ENCODE measurements at places on chromosomes 7 and 10. TPM values are rescaled to one million over a fixed set of nuclear protein-coding genes. Genes with fewer than 3 reads are reported as not detected.
A peak's percentile ranks its signal among the peaks of the same experiment; 100 is the strongest.

GRCh38 chr10:80160361-80161320, 28.1 kb downstream of the PLAC9 start:
- DNase-seq: no peak

DNA sequence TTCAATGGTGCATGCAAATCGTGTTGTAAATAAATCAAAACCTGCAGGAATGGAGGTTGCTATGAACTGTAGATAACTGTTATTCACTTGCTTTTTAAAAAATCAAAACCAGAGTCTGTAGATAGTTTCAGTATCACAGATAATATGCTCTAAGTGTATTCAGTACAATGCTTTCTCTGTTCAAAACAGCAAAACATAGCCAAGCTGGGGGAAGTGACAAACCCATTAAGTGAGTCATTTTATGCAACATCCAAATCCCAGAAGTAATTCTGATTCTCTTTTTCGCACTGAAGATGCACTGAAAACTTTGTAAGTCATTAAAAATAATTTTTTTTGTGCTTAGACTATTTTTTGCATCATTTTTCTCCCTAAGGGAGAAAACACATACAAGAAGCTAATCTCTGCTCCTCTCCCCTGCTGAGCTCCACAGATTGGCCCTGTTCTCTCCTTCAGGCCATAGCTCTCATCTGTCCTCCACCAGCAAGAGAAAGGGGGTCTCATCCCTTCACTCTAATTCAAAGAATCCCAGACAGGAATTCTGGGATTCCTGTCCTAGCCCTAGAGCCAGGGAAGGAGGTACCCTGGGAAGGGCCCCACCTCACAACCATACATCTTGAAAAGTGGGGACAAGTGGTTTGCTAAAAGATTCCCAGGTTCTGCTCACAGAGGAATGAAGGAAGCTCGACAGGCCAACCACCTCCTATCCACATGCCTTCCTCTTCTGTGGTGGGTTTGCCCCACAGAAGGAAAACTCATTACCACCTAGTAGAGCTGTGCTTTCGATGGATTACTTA, 4.9 kb downstream of the PRTFDC1 start:
- no peak for DNase-seq

DNA sequence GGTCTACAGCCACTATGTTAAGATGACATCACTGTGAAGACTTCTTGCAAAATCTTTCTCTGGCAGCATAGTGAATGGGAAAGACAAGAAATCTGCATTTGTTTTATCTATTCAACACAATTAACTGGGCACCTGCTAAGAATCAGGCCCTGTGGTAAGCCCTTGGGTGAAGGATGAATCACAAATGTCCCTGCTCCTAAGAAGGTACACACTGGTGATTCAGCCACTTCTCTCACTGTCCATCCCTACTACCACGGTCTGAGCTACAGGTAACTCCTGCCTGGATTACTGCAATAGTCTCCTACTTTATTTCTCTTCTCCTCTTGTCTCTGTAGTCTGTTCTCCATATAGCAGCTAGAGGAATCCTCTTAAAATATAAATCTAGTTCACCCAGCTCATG, 116.1 kb downstream of the HIBADH start:
- DNase-seq: no peak

GRCh38 chr10:47183704-47184041, 116.3 kb upstream of the GDF10 start:
- DNase-seq: no peak

- no peak for DNase-seq
Observed at GRCh38 chr7:19213746-19214145, 68.5 kb upstream of the FERD3L start.

DNA sequence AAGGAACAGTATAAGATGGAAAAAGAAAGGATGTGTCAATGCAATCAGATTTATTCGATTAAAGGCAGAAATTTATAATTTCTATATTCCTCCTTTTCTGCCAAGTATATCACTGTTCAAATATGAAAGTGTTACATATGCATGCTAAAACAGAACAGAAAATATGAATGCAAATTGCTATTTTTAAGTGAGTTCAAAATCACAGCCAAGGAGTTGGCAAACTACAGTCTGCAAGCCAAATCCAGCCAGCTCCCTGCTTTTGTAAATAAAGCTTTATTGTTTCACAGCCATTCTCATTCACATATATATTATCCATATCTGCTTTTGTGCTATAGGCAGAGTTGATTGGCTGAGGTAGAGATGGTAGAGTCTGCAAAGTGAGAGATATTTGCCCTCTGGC, 747.2 kb downstream of the ANKRD7 start:
- no peak for DNase-seq

- DNase-seq: no peak
Observed at GRCh38 chr10:22427101-22427500, 81.8 kb downstream of the SPAG6 start.

GRCh38 chr10:4372601-4373000, 453.4 kb upstream of the AKR1E2 start:
- no peak for DNase-seq

DNA sequence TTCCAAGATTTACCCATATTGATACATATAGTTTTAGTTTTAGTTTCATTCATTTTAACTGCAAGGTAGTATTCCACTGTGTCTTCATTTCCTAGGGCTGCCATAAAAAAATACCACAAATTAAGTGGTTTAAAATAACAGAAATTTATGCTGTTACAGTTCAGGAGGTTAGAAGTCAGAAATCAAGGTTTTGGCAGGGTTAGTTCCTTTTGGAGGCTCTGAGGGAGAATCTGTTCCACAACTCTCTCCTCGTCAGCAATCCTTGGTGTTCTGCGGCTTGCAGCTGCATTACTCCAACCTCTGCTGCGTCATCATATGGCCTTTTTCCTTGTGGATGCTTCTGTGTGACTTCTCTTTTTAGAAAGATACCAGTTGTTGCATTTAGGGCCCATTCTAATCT, 176.2 kb downstream of the DNAJC1 start:
- DNase-seq: no peak

GRCh38 chr7:57388761-57389160, 61.2 kb upstream of the ZNF716 start:
- DNase-seq: no peak

DNA sequence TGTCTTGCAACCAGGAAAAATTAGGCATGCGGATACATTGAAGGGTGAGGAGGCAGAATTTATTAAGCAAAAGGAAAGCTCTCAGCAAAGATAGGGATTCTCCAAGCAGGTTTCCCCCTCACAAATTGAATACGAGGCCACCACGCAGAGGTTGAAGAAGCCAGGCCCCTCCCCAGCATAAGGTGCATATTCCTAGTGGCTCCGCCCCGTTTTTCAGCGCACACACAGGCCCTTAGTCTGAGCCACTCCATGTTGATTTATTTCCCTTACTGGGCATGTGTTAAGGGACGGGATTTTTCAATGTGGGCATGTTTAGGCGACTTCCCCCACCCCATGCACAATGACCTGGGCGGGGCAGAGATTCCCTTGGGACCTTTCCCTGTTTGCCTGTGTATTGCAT, 24.9 kb downstream of the PPP2R2D start:
- DNase-seq: no peak

DNA sequence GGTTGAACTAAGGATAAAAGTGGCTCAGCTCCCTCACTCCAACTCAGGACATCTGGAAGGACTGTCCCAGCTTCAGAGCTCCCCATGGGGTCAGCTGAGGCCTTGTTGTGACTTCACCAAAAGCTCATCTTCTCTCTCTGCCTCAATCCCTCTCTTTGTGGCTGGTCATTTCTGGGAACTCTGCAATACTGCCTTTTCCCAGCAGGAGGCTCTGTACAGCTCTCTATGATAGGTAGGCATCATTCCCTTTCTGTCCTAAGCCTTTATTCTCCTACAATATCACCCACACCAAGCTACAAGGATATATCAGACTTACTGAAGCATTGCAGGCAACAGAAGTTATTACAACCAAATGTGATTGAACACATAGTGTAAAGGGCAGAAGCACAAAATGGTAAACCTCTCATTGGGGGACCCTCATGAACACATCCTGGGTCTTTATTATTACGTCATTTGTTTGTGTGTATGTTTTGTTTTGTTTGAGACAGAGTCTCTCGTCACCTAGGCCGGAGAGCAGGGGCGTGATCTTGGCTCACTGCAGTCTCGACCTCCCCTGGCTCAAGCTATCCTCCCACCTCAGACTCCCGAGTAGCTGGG, 36.7 kb upstream of the PRPS1L1 start:
- DNase-seq: no peak

- DNase-seq: no peak
Observed at GRCh38 chr7:72112992-72113391, 299.1 kb downstream of the CALN1 start.

- no peak for DNase-seq
Observed at GRCh38 chr10:85612378-85612775, 754.2 kb downstream of the GRID1 start.

- DNase-seq: no peak
Observed at GRCh38 chr10:73959484-73960243, 38.3 kb upstream of the VCL start.

DNA sequence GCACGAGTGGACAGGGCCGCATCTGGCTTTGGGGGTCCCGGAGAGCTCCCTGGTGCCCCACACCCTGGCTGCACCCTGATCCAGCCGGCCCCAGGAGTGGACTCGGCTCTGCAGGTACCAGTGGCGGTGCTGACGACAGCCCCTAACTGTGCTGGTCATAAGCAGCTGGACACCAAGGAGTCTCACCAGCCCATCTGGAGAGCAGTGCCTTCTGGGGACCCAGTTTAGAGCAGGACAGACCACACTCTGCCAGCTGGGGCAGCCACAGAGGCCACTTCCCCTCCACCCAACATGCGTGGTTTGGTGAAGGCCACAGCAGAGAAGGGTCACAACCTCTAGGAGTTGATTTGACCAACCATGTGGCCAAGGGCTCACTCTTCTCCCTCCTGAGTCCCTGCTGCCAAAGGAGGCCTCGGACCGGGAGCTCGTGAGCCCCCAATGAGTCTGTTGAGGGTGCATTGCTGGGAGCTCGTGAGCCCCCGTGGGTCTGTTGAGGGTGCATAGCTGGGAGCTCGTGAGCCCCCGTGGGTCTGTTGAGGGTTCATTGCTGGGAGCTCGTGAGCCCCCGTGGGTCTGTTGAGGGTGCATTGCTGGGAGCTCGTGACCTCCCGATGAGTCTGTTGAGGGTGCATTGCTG, 16.0 kb upstream of the INPP5A start:
- DNase-seq: peak; percentile 25

GRCh38 chr10:71773221-71773971, at the start of gene VSIR:
Gene VSIR, minus strand, starts transcription at chr10:71773520. Its CDS starts 81 bp downstream, at chr10:71773439.
- peak; percentile 70 for DNase-seq

DNA sequence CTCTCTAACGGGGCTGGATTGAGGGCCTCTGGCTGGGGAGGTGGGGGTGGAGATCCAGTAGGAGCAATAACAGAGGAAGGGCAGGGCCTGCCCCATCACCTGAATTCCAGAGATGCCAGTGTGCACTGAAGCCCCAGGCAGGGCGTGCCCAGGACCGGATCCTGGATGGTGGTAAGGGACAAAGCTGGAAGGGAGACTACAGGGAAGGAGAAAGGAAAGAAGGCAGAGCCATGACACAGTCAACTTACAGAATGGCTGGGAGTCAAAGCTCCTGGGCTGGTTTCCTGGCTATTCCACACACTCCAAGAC, 666 bp downstream of the TMEM139 start:
- DNase-seq: no peak

- peak; percentile 76 for DNase-seq
Observed at GRCh38 chr10:121886997-121887622, 40.7 kb downstream of the ATE1 start.

DNA sequence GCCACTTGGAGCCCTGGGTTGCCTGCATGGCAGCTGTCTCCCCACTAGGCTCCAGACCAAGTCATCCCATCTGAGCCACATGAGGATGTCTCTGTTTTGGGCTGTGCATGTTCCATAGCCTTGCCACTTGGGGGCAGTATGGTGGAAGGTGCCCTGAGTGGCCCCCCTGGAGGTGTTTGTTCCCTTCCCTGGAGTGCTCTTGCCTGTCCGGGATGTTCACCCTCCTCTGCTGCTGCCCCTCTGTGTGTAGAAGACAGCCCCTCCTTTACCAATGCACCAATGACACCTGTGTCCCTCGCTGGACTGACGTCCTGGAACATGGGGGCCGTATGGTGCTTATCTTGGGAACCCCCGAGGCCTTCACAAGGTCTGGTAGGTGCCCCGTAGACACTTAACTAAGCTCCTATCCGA, 100.2 kb downstream of the ACTR3B start:
- no peak for DNase-seq

DNA sequence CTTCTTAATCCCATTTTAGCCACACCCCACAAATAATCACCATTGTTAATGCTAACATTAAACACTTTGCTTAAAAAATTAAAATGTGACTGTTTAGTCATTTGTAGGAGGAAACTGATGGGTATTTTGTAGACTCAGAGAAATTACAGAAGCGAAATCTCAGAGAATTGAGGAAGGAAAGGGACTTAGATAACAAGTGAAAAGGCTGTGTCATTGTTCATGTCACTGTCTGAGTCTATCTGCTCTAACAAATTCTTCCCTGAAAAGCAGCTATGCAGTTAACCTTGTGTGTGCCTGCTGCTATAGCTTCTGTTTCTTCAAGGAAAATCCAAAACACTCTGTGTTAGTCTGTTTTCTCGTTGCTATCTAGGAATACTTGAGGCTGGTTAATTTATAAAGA, 40.9 kb upstream of the PLXDC2 start:
- no peak for DNase-seq

GRCh38 chr10:60572511-60573194, 183.0 kb upstream of the ANK3 start:
- peak; percentile 53 for DNase-seq

- DNase-seq: no peak
Observed at GRCh38 chr10:26157734-26158133, 58.8 kb upstream of the GAD2 start.

GRCh38 chr7:3033136-3033535, 10.5 kb downstream of the CARD11 start:
- no peak for DNase-seq

DNA sequence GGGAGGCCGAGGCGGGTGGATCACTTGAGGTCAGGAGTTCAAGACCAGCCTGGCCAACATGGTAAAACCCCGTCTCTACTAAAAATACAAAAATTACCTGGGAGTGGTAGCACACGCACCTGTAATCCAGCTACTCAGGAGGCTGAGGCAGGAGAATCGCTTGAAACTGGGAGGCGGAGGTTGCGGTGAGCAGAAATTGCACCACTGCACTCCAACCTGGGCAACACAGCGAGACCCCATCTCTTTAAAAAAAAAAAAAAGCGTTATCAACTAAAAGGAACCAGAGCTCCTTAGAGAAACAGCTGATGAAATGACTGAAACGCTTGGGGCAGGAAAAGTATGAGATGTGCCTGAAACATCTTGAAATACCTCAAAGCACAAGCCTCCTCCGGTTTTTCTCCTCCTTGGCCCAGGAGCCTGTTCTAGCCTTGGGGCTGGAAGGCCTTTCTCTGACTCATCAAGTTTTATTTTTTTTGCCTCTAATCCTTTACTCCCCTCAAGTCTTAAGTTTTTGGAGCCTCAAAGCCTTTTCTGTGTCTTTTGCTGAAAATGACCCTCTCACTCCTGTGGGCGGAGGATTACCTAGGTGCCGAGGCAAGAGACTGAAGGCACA, 2.6 kb upstream of the METTL27 start:
- no peak for DNase-seq

CAMK1D gene
- total RNA-seq: 107 TPM

PKD1L1 gene
- total RNA-seq: 5.1 TPM

PTN gene
- 81.4 TPM for total RNA-seq

TAS2R3 gene
- total RNA-seq: 10.2 TPM

FASTK gene
- total RNA-seq: 68.3 TPM

TMEM213 gene
- total RNA-seq: not detected

ADCYAP1R1 gene
- total RNA-seq: 92.4 TPM

TMEM184A gene
- not detected for total RNA-seq

POT1 gene
- total RNA-seq: 34.2 TPM

LRRD1 gene
- 0.89 TPM for total RNA-seq

PTPN20 gene
- 24.8 TPM for total RNA-seq

PIP4K2A gene
- 362 TPM for total RNA-seq

GLI3 gene
- total RNA-seq: 21.4 TPM

Data from dorsolateral prefrontal cortex (tissue), 122 donors.